ENCODE measurements at places on chromosomes 4 and X. TPM values are rescaled to one million over a fixed set of nuclear protein-coding genes. Genes with fewer than 3 reads are reported as not detected.

SPANXA1 gene
- total RNA-seq, result not detected

HNRNPDL gene
- 191 TPM for total RNA-seq

GRCh38 chrX:131841496-131842437, 181.3 kb upstream of the STK26 start:
- DNase-seq, result peak; percentile 39

DNA sequence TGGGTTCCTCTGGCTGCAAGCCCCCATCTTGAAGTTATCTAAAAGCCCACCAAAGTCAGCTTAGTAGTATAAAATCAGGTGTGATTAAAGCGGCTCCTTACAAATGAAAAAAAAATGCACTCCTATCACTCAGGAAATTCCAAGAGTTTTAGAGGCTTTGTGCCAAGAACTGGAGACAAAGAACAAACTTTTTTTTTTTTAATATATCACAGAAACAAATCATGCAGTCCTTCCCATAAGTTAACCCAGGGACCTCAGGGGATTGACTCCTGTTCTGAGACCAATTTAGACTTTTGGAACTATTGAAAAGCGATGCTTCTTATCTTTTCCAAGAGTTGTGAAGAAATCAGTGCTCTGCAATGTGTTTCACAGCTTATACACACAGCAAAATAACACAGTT, 53.6 kb downstream of the HHIP start:
- no peak for DNase-seq

LRIT3 gene
- 1.9 TPM for total RNA-seq

- no peak for DNase-seq
Observed at GRCh38 chrX:70117738-70118137, 15.5 kb upstream of the IGBP1 start.

DNA sequence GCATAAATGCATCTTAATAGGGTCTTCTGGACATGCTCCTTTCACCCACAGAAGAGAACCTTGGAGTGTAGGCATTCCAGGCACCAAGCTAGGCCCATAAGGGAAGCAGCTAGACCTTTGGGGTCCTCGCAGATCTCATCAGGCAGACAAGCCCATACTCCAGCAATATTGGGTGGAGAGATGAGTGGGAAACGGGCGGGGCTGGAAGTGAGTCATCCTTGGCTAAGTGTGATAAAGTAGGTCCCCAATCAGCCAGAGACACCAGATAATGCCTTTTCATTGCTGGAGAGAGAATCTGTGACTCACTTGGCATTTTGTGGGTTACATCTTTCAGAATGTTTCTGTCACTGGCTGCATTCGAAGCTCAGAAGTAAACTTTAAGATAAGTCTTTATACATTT, 133.3 kb upstream of the MBNL3 start:
- peak; percentile 25 for DNase-seq

GRCh38 chr4:120692964-120693363, 229.6 kb downstream of the PRDM5 start:
- DNase-seq, result peak; percentile 81

GRCh38 chr4:22003878-22004277, 55.3 kb upstream of the KCNIP4 start:
- DNase-seq, result no peak

AKAP14 gene
- total RNA-seq, result not detected

DNA sequence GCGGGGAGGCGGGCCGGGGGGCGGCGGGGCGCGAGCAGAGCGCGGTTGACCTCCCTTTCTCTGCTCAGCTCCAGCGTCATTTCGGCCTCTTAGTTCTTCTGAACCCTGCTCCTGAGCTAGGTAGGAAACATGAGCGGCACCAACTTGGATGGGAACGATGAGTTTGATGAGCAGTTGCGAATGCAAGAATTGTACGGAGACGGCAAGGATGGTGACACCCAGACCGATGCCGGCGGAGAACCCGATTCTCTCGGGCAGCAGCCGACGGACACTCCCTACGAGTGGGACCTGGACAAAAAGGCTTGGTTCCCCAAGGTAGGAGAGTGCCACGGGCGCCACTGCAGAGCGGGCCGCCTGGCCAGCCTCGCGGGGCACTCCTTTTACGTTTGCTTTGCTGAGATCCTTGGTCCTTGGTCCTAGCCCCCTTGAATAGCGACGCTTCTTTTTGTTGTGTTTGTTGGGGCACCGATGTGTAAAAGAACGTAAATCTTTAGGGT, at the start of gene HTATSF1:
TSS of gene HTATSF1 (plus strand) at position 37 of the 497 bp plus-strand sequence. CDS start at position 130, 93 bp downstream.
- DNase-seq, result no peak

DNA sequence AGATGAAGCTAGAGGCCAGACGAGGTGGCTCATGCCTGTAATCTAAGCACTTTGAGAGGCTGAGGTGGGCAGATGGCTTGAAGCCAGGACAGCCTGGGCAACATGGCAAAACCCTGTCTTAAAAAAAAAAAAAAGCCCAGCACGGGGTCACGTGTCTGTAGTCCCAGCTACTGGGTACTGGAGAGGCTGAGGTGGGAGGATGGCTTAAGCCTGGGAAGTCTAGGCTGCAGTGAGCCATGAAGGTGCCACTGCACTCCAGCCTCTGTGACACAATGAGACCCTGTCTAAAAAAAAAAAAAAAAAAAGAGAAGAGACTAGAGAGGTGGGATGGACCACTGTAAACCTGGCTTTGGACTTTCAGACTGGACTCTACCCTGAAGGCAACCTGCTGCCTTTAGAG, 10.7 kb upstream of the LRBA start:
- no peak for DNase-seq

ABCD1 gene
- 15.6 TPM for total RNA-seq

- DNase-seq, result no peak
Observed at GRCh38 chr4:7518871-7519637, 84.3 kb upstream of the PSAPL1 start.

GRCh38 chr4:7857238-7857701, 82.4 kb downstream of the AFAP1 start:
- DNase-seq, result peak; percentile 88

MAML3 gene
- 5.8 TPM for total RNA-seq

DNA sequence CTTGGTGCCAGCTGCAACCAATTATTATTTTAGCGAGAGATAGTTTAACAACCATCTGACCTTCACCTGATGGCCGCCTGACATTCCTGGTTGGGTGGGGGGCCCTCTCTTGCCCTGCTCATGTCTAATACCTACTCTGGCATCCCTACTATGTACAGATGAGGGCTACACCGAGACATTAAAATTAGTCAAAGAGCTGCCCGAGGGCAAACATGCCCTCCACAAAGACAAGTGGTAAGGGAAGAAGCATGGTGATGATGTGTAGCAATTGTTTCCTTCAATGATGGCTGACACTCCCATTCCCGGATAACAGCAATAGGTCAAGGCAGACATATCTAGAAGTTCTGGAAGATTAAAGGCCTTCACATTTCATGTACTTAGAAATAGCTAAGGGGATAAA, 49.6 kb downstream of the MAP7D3 start:
- DNase-seq, result no peak

MAMLD1 gene
- 0.72 TPM for total RNA-seq

GRCh38 chr4:145132511-145133098, 34.5 kb downstream of the ABCE1 start:
- no peak for DNase-seq

- peak; percentile 93 for DNase-seq
Observed at GRCh38 chr4:111127841-111128240, 505.0 kb upstream of the PITX2 start.

GRCh38 chrX:63934791-63935190, 149.8 kb upstream of the ARHGEF9 start:
- no peak for DNase-seq

- peak; percentile 16 for DNase-seq
Observed at GRCh38 chr4:114780205-114780604, 181.6 kb downstream of the UGT8 start.

ARR3 gene
- not detected for total RNA-seq
